ENCODE measurements at places on chromosomes 2 and 18.

DNA sequence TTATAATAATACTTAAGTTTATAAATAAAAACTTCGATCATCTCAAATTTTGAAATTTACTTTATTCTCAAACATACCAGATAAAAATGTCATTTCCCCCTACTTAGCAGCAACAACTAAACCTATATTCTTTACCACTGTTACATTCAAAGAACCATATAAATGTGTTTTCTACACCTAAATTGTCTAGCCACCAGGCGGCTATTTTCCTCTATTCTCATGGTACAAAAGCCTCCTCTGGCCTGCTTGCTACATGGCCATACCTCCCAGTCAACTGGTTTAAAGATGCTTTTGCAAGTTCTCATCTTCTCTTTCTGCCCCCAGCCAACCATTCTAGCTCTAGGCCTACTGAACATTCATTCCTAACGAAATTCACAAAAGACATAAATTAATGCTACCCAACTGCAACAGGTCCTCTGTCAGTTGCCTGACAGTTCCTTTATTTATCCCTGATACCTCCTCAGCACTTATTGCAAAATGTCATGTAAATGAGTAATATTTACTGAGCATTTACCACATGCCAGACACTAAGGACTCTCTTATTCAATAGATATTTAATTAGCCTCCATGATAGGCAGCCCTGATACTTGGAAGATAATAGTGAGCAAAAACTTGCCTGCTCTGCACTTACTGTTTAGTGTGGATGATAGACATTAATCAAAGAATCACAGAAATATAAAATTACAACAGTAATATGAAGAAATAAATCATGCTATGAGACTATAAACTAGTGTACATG, 5.0 kb downstream of the C1D start:
- DNase-seq = no peak

- no peak for DNase-seq
These were observed 195.4 kb upstream of the RMP24 start for GRCh38 chr18:35777039-35777438.

GRCh38 chr2:238104691-238105371, 4.7 kb downstream of the ESPNL start:
- DNase-seq = no peak

DNA sequence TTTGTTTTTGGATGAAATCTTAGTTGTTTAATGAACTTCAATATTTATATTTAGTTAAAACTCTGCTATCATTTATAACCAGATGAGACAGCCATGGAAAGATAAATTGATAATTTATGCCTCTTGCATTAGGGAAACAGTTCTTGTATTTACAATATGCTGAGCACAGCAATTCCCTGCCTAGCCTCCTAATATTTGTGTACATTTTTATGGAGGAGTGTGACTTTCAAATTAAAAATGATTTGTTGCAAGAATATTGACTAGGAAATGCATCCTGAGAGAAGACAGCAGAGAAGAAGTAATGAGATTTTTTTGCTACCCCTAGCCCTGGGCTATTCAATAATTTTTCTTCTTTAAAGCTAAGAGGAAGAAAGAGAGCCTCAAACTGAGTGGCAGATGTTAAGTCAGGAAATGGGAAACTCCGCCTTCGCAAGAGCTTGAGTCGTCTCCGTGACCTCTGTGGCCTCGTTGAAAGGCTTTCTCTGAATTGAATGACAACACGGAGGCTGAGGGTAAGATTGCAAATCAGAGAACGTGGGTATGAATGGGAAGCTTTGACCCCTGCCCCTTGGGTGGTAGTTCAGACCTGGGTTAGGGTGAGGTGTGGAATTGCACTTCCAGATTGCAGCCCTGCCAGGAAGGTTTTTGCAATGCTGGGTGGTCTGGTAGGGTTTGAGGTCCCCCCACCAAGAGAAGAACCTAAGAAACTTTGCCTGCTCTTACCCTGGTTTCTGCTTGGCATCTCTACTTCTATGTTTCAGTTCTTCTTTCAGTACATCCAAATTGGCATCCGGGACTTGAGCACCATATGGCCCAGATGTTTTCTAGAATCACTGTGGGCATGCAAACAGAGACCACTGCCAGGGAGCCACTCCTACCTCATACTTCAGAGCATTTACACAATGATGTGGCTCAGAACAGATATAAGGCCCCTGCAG, 210.3 kb upstream of the RBMS1 start:
- no peak for DNase-seq

DNA sequence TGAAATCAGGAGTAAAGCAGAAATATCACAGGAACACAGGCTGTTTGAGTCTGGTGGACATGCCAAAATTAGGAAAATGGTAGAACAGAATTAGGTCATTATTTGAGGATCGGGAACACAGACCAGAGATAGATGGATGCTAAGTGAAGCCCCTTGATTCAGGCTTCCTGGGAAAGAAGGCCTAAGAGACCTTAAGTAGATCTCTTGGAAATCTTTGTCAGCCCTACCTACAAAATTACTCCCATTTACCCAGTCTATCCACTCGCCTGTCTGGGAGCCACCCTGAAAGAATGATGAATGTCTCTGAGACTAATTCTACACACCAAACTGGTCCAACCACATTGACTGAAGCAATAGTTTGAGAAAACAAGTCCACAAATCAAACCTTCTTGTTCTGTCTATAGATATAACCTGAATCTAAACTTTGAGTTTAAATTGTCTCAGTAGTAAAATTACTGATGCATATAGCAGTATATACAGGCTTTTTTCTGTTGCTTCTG, 36.6 kb upstream of the TANK start:
- DNase-seq = no peak

GRCh38 chr2:236616624-236617023, 47.0 kb downstream of the ACKR3 start:
- DNase-seq = no peak

- DNase-seq = no peak
These were observed 201.2 kb downstream of the LRP1B start for GRCh38 chr2:141929331-141930252.

GRCh38 chr2:147460155-147460554, 384.7 kb upstream of the ACVR2A start:
- DNase-seq = no peak

DNA sequence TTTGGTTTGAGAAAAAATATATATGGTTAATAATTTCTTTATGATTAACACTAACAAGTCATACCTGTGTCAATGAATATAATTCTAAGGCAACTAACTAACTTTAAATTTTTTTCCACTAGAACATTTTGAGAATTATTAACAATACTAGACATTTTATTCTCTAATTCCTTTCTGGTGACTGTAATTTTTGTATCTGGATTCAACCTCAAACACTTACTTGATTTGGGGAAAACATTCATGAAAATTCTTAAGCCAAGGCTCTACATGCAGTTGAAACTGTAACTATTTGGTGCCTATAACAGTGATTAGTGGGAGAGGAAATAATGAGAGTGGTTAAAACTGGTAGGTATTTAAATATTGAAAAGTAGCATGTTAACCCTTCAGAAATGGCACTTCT, 546.5 kb upstream of the KLHL29 start:
- no peak for DNase-seq

- no peak for DNase-seq
These were observed 35.7 kb upstream of the ALPP start for GRCh38 chr2:232342635-232343565.

GRCh38 chr2:120308038-120308910, 37.7 kb upstream of the INHBB start:
- DNase-seq = no peak

GRCh38 chr2:45889620-45890370, 238.3 kb downstream of the PRKCE start:
- no peak for DNase-seq

GRCh38 chr2:211062297-211062612, 505.9 kb downstream of the CPS1 start:
- DNase-seq = no peak

GRCh38 chr2:157840568-157841156, 35.5 kb downstream of the ACVR1 start:
- no peak for DNase-seq

GRCh38 chr2:58870704-58871103, 629.6 kb upstream of the FANCL start:
- DNase-seq = no peak

- no peak for DNase-seq
These were observed 28.0 kb downstream of the RNF144A start for GRCh38 chr2:6945087-6945813.

GRCh38 chr2:35343135-35343534, 1012.4 kb upstream of the CRIM1 start:
- DNase-seq = no peak

DNA sequence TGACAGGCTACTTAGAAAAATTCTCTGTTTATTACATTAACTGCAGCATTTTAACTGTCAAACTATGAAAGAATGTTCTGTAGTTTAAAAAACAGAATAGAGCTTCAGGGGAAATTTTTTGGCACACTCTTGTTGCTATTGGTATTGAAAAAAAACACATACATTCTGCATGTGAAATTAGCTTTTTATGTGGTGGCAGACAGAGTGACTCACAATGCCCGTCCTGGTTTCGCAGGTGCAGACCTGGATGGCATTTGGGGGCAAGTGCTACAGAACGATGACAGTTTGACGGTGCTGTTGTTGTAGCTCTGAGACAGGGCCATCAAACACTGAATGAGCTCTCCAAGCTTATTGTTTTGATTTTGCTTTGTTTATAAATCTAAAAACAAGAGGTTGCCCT, 105.0 kb upstream of the MAP3K20 start:
- DNase-seq = no peak

- DNase-seq = no peak
These were observed 413.0 kb downstream of the CDH2 start for GRCh38 chr18:27763936-27764335.

DNA sequence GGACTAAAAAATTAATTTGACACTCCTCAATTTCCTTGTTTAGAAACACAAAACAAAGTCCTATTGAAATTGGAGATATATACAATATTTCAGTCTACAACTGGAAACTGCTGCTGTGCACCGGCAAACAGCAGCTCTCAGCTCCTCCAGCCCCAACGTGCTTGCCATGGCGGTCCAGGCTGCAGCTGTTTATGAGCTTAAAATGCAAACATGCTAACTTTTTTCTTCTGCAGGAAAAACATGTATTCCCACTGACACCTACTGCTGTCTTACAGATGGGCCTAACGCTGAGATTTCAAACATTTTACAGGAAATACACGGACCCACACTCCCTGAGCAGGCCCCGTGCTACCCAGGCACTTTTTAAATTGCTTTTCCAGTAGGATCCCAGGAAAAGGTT, 195.5 kb downstream of the BCL11A start:
- no peak for DNase-seq

GRCh38 chr2:852168-852567, 98.5 kb upstream of the SNTG2 start:
- DNase-seq = no peak

DNA sequence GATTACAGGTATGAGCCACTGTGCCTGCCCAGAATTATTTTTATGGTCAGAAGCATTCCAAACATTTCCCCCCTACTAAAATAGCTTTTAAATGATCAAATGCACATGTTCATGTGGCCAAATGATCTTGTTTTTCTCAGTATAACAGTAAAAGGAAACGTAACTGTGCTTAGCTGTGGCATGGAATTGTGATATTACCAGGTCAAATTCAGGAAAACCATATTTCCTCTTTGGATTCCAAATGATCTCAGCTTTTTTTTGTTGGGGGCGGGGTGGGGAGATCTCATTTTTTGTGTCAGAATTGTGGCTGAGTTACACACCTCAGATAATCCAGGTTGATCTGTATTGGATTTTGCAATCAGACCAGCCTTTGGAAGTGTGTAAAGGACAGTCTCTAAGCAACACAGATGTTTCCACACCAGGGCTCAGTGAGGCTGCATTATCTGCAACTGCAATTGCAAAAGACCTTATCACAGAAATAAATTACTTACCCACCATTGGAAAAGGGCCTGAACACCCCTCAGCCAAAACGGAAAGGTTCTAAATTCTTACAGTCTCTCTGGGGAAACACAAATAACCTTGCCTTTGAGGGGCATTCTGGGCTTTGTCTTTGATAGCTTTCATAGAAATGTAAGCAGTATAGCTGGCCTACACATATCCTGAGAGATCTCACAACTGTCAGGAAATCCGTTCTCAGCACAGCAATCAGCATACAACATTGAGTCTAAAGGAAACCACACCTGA, 8.4 kb downstream of the CASP10 start:
- DNase-seq = no peak

- no peak for DNase-seq
These were observed 72.2 kb downstream of the GALNT14 start for GRCh38 chr2:31066086-31066485.

DNA sequence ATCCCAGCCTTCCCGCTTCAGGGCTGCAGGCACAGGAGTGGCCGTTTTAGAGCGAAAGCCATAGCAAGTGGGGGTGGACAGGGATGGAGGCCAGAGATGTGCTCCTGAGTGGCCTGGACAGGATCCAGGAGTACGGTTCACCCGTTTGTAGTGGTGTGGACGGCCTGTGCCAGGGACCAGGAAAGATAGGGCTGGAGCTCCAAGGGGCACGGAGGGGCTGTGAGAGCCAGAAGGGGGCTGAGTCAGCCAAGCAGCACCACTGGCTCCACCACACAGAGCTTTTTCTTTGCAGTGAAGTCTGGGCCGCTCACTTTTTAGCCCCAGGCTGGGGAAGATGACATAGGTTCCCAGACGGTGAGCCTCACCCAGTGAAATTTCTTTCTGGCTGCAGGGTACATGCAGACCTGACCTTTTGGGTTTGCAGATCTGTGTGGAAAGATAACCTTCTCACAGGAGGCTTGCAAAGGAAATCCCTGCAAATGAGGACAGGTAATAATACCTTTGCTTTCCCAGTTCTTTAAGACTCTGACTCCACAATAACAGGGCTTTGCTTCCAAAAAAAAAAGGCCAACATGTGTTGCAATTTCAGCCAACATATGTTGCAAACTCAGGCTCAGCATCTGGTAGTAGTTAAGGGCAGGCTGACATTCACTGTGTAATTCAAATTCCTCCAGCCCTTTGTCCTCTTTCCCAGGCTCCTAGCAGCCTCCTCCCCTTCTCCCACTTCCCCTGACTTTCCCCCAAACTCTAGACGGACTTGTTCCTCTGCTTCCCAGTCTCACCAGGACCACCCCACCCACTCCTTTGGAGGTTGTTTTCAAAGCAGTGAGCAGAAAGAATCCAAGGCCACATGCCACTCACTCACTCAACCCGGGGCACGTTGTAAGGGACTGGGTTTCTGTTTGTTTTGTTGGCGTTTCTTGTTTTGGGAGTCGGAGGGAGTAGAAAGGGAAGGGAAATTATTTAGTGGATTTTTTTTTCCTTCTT, 20.3 kb upstream of the LAPTM4A start:
- no peak for DNase-seq

DNA sequence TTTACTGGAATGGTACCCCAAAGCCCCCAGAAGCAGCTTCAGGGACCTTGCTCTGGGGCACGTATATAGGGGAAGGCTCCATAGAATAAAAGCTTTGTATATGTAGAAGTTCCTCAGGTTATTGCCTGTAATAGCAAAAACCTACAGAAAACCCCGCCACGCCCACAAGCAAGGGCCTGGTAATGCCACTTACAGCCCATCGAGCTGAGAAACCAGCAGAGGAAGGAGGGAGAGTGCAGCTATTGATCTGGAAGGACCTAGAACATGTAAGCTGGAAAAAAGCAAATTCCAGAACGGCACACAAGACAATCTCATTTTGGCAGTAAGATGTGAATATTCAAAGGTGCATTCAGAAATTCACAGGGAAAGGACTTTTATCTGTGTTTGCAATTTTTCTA, 15.8 kb downstream of the HS1BP3 start:
- no peak for DNase-seq

- no peak for DNase-seq
These were observed 370.8 kb downstream of the TNS1 start for GRCh38 chr2:217632043-217632442.
